ENCODE measurements at places on chromosomes 12 and 14. TPM values are rescaled to one million over a fixed set of nuclear protein-coding genes. Genes with fewer than 3 reads are reported as not detected.

Gene B4GALNT1
- polyA plus RNA-seq: 0.95 TPM

Gene MUCL1
- polyA plus RNA-seq: not detected

Gene RPL36AL
- polyA plus RNA-seq: 823 TPM

Gene CHFR
- polyA plus RNA-seq: 35.9 TPM

Gene CLBA1
- 0.89 TPM for polyA plus RNA-seq

Gene KRT6A
- polyA plus RNA-seq: not detected

Gene KLRC3
- not detected for polyA plus RNA-seq

Gene LRRC10
- polyA plus RNA-seq: not detected

Gene TSPAN11
- 3.9 TPM for polyA plus RNA-seq

Gene KCNH5
- 0.03 TPM for polyA plus RNA-seq

Gene TRPV4
- polyA plus RNA-seq: not detected

Gene PYGL
- polyA plus RNA-seq: 0.89 TPM

Gene PAPLN
- 3.0 TPM for polyA plus RNA-seq

Gene KLHL33
- not detected for polyA plus RNA-seq

Gene ANAPC7
- polyA plus RNA-seq: 15.4 TPM

Gene ATN1
- polyA plus RNA-seq: 41.8 TPM

Gene ABCC9
- polyA plus RNA-seq: 2.5 TPM

Gene TMEM30B
- 27.5 TPM for polyA plus RNA-seq

Gene PGF
- 14.0 TPM for polyA plus RNA-seq

Gene KRT72
- polyA plus RNA-seq: 9.8 TPM

Gene PLEK2
- polyA plus RNA-seq: 78.5 TPM

Gene PLD4
- polyA plus RNA-seq: not detected

Gene DPY19L2
- 8.0 TPM for polyA plus RNA-seq

Gene RDH5
- 44.0 TPM for polyA plus RNA-seq

Gene ZC3H10
- polyA plus RNA-seq: 2.8 TPM

Gene PPP4R4
- polyA plus RNA-seq: not detected

Gene IL22
- not detected for polyA plus RNA-seq

Gene CLEC4C
- not detected for polyA plus RNA-seq

Gene PFDN5
- polyA plus RNA-seq: 815 TPM

Gene NRXN3
- 2.3 TPM for polyA plus RNA-seq

Gene FAIM2
- polyA plus RNA-seq: not detected

Gene SMIM41
- polyA plus RNA-seq: 0.46 TPM

Gene CMA1
- polyA plus RNA-seq: not detected

Gene LRP1
- polyA plus RNA-seq: 35.8 TPM

Gene CHGA
- polyA plus RNA-seq: 180 TPM

Gene PTCSC3
- polyA plus RNA-seq: not detected
